Common myeloid progenitor, CD34-positive (primary cell): ENCODE measurements at places on chromosomes 5 and 9.

- no peak overlapping the region for H3K27ac ChIP-seq
- H3K36me3 ChIP-seq, result no peaks in the 10 kb centered on the region
- DNase-seq, result no peak
- H3K27me3 ChIP-seq, result no peaks in the 10 kb centered on the region
Measured at GRCh38 chr9:16157651-16158050, 604.8 kb downstream of the CCDC171 start.

GRCh38 chr9:109027176-109027575, 13.9 kb upstream of the CTNNAL1 start:
- H3K4me1 ChIP-seq, result no peaks in the 10 kb centered on the region
- H3K27me3 ChIP-seq, result no peaks in the 10 kb centered on the region
- no peak for DNase-seq
- H3K36me3 ChIP-seq, result peaks cover 2% of the 10 kb centered on the region

DNA sequence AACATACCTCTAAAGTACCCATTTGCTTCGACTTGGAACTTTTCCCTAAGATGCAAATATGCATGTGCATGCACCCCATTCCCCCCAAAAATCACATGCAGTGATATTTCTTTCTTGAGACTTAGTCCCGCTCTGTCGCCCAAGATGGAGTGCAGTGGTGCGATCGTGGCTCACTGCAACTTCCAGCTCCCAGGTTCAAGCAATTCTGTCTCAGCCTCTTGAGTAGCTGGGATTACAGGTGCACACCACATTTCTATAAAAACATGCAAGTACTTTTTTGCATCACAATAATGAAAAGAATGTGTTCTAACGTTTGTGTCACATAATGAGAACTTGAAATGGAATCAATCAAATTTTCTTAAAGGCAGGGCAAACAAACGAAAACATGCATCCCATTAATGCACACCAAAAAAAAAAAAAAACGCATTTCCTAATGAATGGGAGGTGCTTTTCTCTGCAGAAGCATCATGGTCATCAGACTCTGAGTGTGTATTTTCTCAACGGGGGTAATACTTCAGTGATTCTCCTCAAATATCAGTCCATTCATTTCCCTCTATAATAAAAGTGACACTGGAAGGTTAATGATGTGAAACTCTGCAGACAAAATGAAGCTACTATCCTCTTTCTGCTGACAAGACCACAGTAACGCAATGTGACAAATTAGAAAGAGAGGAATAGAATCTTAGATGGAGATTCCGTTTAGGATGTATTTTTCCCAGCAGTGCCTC, 389.4 kb downstream of the CTNND2 start:
- H3K4me3 ChIP-seq, result no peak overlapping the region
- no peaks in the 10 kb centered on the region for H3K4me1 ChIP-seq
- no peak for DNase-seq

DNA sequence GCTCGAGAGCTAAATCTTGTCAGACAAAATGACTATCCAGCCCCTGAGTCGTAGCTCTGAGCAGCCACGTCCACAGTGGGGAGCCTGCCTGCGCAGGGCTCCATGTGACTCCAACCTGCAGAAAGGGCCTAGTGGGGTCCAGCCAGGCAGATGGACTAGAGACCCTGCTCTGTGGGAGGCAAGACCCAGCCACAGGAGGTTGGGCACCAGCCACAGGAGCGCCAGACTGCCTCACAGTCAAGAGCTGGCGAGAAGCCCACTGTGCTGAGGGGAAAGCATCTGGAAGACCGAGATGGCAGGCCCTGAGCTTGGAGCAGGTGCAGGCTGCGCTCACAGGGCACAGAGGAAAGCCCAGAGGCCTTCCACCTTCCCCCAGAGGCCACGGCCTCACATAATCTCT, 61.4 kb downstream of the C5orf15 start:
- no peak overlapping the region for H3K4me3 ChIP-seq
- no peak overlapping the region for H3K27ac ChIP-seq
- H3K27me3 ChIP-seq, result no peaks in the 10 kb centered on the region
- H3K4me1 ChIP-seq, result peaks cover 4% of the 10 kb centered on the region
- H3K36me3 ChIP-seq, result no peaks in the 10 kb centered on the region

DNA sequence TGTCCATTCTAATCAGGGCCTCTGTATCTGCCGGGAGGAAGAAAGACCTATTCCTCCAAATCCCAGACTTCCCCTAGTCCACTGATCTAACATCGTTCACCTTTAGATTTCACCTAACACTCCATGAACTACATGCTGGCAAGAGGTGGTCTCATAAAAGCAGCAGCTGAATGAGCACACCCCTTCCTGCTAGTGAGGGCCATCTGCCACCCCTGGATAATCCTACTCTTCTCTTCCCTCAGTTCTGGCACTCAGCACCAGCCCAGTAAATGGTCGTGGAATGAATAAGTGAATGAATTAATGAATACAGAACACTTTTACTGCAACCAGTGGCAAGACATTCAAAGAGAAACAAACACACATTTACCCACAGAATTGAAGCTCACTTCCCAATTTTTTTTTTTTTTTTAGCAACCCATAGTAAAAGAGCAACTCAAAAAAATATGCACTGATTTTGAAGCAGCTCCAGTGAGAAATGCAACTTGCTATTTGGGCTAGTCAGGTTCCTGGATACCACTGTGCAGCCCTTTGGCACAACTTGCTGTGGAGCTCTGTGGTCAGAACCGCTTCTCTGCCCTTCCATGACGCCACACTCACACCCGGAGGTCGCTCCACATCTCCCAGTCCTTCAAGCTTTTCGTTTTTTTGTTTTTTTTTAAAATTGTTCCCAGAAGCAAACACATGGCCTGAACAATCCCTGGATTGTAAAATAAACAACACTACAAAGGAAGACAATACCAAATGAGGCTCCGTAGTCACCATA, 6.2 kb downstream of the RNF183 start:
- H3K27me3 ChIP-seq, result no peaks in the 10 kb centered on the region
- DNase-seq, result no peak
- H3K4me3 ChIP-seq, result no peak overlapping the region
- peaks cover 8% of the 10 kb centered on the region for H3K4me1 ChIP-seq
- H3K36me3 ChIP-seq, result peaks cover 9% of the 10 kb centered on the region
- no peak overlapping the region for H3K27ac ChIP-seq

GRCh38 chr5:43676083-43676840, 73.3 kb downstream of the NNT start:
- H3K36me3 ChIP-seq, result peaks cover 44% of the 10 kb centered on the region
- no peaks in the 10 kb centered on the region for H3K4me1 ChIP-seq
- H3K27ac ChIP-seq, result no peak overlapping the region
- H3K4me3 ChIP-seq, result no peak overlapping the region

DNA sequence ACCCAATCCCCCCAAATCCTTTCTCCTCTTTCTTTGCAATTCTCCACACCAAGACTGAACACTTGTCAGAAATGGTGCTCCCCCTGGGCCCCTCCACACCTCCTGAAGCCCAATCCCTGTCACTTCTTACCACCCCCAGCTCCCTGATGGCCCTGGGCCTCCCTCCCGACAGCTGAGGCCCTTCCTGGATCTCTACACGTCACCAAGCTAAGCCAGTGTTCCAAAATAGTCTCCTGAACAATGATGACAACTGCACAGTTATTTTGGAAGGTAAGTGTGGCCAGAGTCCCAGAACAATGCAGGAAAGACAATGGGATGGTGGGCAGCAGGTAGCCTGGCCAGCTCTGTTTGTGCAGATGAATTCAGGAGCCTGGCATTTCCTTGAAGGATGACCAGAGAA, 63.7 kb upstream of the PRSS3 start:
- H3K36me3 ChIP-seq, result no peaks in the 10 kb centered on the region
- no peak overlapping the region for H3K4me3 ChIP-seq
- H3K27me3 ChIP-seq, result no peaks in the 10 kb centered on the region
- H3K4me1 ChIP-seq, result no peaks in the 10 kb centered on the region
- H3K27ac ChIP-seq, result no peak overlapping the region

DNA sequence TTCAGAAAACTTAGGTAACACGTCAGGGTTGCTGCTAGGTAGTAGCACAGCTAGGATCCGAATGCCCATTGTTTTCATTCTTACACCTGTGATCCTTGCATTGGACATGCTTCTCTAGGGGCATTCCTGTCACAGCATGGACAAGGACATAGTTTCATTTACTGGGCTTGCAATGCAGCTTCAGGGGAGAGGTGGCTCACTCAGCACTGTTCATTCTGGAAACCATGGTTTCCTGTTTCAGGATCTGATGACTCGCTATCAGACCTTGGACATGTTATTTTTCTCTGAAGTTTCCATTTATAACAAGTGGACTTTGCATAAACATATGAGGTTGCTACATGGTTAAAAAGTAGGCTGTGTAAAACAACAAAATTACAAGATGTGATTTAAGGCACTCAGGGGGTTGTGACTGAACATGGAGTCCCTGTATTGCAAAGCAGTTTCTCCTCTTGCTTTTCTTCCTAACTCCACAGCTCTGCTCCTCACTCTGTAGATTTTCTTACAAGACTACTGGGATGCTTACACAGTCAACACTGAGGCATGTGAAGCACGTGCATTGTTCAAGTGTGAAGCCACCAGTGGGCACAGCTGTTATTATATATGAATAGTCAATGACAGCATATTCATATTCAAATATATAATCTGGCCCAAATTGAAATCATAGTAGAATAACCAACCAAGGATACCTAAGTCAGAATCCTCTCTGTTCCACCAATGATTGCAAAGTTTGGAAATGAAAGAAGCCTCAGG, 66.1 kb upstream of the STK32A start:
- no peaks in the 10 kb centered on the region for H3K27me3 ChIP-seq
- H3K4me3 ChIP-seq, result no peak overlapping the region
- H3K4me1 ChIP-seq, result no peaks in the 10 kb centered on the region
- no peaks in the 10 kb centered on the region for H3K36me3 ChIP-seq
- H3K27ac ChIP-seq, result no peak overlapping the region

GRCh38 chr9:112531666-112532282, 45.1 kb downstream of the KIAA1958 start:
- no peaks in the 10 kb centered on the region for H3K27me3 ChIP-seq
- no peaks in the 10 kb centered on the region for H3K36me3 ChIP-seq
- no peaks in the 10 kb centered on the region for H3K4me1 ChIP-seq
- no peak overlapping the region for H3K27ac ChIP-seq

DNA sequence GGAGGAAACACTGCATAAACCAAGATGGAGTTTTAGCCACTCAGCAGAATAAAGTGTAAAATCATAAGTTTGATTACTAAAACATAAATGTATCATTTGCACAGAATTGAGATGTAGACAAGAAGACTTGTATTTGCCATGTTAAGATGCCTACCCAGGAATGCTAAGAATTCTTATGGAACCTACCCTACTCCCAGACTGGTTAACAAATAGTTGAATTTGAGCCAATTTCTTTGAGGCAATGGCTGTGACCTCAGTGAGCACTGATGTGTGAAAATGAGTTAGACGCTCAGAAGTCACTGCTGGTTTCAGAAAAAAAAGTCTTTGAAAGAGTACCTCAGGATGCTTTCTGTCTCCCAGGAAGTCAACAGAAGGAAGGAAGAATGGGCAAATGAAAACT, 95.6 kb downstream of the ESM1 start:
- DNase-seq, result no peak
- H3K36me3 ChIP-seq, result no peaks in the 10 kb centered on the region
- H3K4me3 ChIP-seq, result no peak overlapping the region
- no peaks in the 10 kb centered on the region for H3K4me1 ChIP-seq
- peaks cover 15% of the 10 kb centered on the region for H3K27me3 ChIP-seq

GRCh38 chr9:89865357-89865756, 260.5 kb downstream of the GADD45G start:
- no peak overlapping the region for H3K4me3 ChIP-seq
- no peaks in the 10 kb centered on the region for H3K27me3 ChIP-seq
- no peaks in the 10 kb centered on the region for H3K4me1 ChIP-seq
- no peak for DNase-seq
- H3K27ac ChIP-seq, result no peak overlapping the region

GRCh38 chr5:151470439-151470838, 23.0 kb downstream of the SLC36A1 start:
- H3K4me3 ChIP-seq, result no peak overlapping the region
- no peaks in the 10 kb centered on the region for H3K4me1 ChIP-seq
- no peak overlapping the region for H3K27ac ChIP-seq

DNA sequence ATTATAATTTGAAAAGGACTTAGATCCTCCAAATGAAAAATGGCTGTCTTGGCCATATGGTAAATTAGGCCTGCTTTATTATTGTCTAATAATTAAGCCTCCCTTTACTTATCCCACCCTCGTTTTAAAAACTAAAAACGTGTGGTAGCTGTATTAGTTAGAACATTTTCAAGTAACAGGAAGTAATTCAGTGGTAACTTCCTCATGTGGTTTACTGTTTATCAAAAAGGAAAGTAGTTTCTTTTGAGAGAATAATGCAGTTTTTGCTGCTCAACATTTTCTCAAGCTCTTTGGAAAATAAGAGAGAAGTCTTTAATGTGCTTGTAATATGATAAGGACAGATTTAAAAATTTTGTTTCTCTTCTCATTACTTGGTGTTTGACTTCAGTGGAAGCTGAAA, 26.0 kb downstream of the ZCCHC7 start:
- H3K27me3 ChIP-seq, result no peaks in the 10 kb centered on the region
- H3K36me3 ChIP-seq, result no peaks in the 10 kb centered on the region
- H3K27ac ChIP-seq, result peak overlapping the region; percentile 6
- H3K4me1 ChIP-seq, result peaks cover 36% of the 10 kb centered on the region

GRCh38 chr9:104895572-104895971, 32.4 kb downstream of the ABCA1 start:
- H3K36me3 ChIP-seq, result no peaks in the 10 kb centered on the region
- DNase-seq, result no peak
- peaks cover 3% of the 10 kb centered on the region for H3K4me1 ChIP-seq
- no peak overlapping the region for H3K27ac ChIP-seq
- H3K4me3 ChIP-seq, result no peak overlapping the region

DNA sequence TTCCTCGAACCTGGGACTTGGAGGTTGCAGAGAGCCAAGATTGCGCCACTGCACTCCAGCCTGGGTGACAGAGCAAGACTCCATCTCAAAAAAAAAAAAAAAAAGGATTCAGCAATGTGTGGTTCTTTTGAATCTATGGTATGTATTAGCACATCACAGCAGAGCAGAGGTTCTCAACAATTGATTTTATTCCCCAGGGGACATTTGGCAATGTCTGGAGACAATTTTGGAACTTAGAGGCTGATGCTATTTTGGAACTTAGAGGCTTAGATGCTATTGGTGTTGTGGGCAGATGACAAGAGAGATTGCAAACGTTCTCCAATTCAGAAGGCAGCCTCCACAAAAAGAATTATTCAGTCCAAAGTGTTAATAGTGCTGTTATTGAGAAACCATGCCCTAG, 115.2 kb downstream of the TMC1 start:
- H3K4me3 ChIP-seq, result no peak overlapping the region
- H3K4me1 ChIP-seq, result no peaks in the 10 kb centered on the region
- no peak overlapping the region for H3K27ac ChIP-seq
- H3K36me3 ChIP-seq, result no peaks in the 10 kb centered on the region
- H3K27me3 ChIP-seq, result no peaks in the 10 kb centered on the region

DNA sequence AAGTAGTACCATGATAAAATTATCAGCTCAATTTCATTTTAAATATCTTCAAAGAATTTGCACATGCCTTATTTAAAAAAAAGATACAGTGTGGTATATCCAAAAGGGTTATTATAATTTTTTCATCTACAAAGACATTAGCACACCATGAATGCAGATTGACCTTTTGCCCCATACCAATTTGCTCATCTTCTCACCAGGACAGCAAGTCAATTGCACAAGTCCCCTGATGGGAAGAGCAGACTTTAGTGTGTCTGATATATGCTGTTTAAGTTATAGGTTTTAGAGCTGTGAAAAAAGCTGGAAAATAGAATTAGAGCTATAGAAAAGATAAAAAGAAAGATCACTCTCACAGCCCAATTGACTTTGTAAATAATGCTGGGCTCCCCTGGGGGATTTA, 325.8 kb upstream of the CDH6 start:
- no peak overlapping the region for H3K4me3 ChIP-seq
- no peak for DNase-seq
- no peaks in the 10 kb centered on the region for H3K36me3 ChIP-seq
- no peak overlapping the region for H3K27ac ChIP-seq
- no peaks in the 10 kb centered on the region for H3K4me1 ChIP-seq
